ENCODE measurements at places on chromosomes 3 and 15.

DNA sequence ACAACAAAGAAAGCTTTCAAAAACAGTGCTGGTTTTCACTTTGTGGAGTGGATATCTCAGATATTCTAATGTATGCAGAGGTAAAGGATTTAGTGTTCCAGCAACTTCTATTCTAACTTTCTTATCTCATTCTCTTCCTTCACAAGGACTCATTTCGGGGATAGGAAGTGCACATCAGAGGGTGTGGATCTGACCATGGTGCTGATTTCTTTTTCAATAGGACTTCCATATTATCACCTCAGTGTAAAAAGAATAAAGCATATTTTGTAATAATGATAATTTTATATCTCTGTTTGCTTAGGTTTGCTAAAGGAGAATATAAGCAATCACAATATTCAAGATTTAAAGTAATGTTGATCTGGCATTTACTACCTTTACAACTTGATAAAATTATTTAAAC is 12.5 kb upstream of the CADM2 start:
- DNase-seq: peak; percentile 23

DNA sequence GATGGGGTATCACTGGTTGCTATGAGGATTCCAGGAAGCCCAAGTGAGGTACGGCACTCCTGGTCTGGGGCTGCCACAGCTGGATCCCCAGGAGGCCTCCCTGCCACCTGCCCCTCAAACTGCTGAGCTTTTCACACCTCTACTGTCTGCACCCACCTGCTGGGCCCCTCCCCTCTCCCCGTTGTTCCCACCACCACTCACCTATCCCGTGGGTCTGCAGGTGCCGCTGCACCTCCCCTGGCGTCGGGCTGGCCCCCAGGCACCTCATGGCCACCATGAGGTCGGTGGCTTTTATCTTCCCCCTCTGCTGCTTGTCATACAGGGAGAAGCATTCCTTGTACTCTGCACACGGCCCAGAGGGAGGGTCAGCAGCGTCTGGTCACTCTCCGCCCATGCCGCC is 5.8 kb downstream of the CALML4 start:
- DNase-seq: no peak

GRCh38 chr3:5248822-5249221 is 61.3 kb downstream of the EDEM1 start:
- DNase-seq: no peak

- no peak for DNase-seq
Observed at GRCh38 chr3:58482917-58483636, 8.8 kb upstream of the KCTD6 start.

- DNase-seq: no peak
Observed at GRCh38 chr3:49591615-49592014, 37.3 kb downstream of the BSN start.
